ENCODE measurements at places on chromosomes 1 and 21. TPM values are rescaled to one million over a fixed set of nuclear protein-coding genes. Genes with fewer than 3 reads are reported as not detected.
A peak's percentile ranks its signal among the peaks of the same experiment; 100 is the strongest.

DNA sequence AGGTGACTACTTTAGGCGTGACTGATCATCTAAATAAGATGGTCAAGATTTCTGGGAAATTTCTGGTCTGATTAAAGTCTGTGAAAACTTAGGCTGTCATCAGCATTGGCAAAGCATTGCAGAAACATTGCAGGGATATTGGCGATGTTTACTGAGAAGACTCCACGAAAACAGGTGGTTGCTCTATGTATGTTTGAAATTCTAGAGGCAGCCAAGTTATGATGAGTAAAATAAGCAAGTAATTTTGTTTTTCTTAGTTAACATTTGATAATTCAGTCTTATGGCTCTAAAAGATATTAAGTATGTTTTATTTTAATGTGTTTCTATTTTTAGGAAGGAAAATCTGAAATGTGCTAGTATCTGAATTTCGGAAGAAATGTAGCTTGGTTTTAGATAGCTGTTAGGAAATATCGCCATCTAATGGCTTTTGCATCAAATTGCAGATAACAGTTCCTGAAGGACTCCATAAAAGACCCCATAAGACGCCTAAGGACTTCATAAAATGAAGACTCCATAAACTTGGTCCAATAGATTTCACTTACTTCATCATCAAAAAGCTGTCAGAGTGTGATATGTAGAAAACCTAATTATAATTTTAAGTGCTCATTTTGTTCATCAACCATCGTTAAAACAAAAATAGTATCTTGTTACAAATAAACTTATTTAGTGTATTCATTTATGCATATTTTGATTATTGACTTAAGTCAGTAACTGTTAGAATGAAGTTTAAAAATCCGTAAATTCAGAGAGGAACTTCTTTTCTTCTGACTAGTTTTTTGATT is 344.6 kb downstream of the RYR2 start:
- peak; percentile 47 for DNase-seq

GRCh38 chr1:225426395-225427234 is 1.2 kb downstream of the LBR start:
- no peak for DNase-seq

- DNase-seq = no peak
Measured at GRCh38 chr1:54842963-54843362, 41.8 kb upstream of the TTC22 start.

DNA sequence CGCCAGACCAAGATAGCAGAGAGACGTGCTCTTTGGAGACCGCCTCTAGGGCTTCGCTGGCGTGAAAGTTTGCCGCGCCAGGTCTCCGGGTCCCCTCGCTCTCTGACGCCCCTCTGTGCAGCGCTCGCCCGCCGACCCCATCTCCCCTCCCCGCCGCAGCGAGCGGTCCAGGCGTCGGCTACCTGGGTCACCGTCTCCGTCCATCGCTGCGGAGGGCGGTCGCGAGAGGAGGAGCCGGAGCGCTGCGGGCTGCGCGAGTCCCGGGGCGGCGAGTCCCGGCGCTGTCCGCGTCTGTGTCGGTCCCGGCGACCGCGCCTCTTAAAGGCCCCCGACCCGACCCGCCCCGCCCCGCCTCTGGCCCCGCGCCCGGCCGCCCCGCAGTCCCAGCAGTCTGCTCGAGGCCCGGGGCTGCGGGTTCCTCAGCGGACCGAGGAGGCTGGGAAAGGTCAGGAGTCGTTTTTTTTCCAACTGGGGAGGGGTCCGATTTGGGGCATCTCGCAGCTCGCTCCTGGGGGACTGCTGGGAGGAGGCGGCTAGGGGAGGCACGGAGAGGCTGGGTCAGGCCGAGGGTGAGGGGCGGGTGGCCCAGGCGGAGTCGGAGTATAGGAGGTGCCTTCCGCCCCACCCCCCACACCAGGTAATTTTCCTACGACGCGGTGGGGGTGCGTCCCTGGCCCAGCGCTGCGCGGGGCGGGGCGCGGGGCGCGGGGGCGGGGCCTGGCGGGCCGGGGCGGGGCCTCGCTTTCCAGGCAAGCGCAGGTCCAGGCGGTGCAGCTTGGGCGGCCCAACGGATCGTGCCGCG is at the start of the genes FBXO2 and FBXO44:
TSS of gene FBXO2 (minus strand) at position 293 of the 802 bp plus-strand sequence. CDS start at position 204, 89 bp downstream.
TSS of gene FBXO44 (plus strand) at position 741 of the 802 bp plus-strand sequence. CDS start 959 bp downstream, outside the sequence.
- no peak for DNase-seq

DNA sequence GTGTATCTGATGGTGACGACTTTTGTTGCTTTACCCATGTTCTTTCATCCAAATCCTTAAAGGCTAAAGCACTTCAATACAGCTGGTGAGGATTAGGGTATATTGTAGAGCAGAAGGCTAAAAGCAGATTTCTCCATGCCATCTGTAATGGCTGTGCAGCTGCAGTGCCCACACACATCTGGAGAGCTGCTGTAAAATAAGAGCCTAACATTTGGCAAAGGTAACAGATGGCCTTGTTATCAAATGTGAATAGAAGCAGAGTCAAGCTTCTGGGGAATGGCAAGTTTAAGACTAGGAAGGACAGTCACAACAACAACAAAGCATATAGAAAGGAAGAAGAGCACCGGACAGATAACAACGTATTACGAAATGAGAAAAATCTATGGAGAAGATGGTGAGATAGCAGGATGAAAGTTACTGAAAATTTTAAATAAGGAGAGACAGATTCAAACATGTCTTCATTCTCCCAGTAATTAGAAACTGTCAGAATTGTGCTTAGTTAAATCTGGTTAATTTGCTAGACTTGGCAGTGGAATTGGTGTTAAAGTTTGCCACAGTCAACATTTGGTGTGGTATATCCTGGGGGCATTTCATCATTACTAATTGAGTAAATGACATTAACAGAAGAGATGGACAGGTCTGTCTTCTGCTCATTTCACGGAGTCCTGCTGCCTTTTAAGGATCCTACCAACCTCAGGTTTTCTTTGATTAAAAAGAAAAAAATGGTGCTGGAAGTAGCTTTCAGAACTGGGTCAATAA is 1093.2 kb downstream of the ADGRL2 start:
- no peak for DNase-seq

DNA sequence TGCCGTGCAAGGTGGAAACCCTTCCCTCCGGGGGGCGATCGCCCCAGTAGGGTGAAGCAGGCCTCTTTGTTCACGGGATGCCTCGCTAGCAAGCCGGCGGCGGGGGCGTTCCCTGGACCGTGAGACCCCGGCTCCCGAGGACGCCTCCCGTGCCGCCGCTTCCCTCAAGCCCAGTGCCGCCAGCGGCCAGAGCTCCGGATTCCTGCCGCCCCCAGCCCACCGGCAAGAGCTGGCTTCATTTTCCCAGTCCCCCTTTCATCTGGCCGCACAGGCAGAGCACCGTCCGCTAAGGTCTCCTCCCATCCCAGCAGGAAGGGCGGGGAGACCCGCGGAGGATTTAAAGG is 16.3 kb downstream of the IER5 start:
- no peak for DNase-seq

DNA sequence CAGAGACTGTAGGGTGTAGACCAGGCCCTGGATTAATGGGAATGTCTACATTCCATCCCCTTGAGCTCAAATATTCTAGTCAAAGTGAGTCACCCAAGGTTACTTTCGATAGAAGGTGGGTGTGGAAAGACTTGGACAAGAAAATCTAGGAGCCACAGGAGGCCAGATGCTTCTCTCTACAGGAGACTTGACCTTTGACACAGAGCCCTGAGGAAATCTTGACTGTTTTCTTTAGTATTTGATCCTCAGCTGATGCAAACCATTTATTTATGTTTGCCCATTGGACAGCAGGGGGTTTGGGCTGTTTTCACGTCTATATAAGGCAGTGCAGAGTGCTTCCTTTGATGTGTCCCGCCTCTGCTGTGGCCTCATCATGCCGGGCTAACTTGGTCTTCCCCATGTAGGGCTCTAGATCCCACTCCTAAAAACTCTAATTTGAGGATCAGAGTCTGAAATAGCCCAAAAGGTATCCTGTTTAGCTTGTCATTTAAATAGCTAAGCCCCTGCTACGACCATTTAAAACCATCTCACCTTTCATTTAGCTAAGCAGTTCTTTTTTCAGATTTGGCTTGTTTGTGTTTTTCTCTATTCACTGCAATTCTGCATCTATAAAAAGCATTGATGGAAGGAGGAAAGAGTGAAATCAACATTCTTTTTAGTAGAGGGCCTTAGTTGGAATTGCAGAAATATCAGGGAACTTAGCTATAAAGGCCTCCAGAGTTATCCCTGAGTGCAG is 15.5 kb upstream of the MAP3K7CL start:
- DNase-seq = peak; percentile 27

The MSH4 gene
- polyA plus RNA-seq = 0.31 TPM

The SLC30A2 gene
- polyA plus RNA-seq = 0.16 TPM

The CHD5 gene
- 0.04 TPM for polyA plus RNA-seq
